Stimulated activated CD4-positive, alpha-beta T cell treated with anti-CD3 and anti-CD28 coated beads, Interleukin-2, amount 100 ng/mL, for 4 hours (primary cell): ENCODE measurements at places on chromosomes 5 and 9.

DNA sequence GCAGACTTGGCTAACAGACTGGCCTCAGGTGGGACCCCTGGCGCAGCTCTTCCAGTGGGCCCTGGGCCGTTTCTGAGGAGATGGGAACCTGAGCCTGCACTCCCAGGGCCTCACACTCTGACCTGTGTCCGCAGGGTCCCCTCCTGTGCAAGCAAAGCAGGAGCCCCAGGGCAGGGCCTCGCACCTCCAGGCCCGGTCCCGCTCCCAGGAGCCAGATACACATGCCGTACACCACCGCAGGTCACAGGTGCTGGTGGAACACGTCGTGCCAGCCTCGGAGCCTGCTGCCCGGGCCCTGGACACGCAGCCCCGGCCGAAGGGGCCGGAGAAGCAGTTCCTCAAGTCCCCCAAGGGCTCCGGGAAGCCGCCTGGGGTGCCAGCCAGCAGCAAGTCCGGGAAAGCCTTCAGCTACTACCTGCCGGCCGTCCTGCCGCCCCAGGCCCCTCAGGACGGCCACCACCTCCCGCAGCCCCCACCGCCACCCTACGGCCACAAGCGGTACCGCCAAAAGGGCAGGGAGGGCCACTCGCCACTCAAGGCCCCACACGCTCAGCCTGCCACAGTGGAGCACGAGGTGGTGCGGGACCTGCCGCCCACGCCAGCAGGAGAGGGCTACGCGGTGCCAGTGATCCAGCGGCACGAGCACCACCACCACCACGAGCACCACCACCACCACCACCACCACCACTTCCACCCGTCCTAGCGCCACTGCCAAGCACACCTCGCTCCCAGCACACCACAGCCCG, 29.2 kb downstream of the NKD2 start:
- DNase-seq = no peak

- DNase-seq = peak; percentile 9
These were observed 861 bp downstream of the ZFYVE16 start for GRCh38 chr5:80408484-80409366.

- DNase-seq = no peak
These were observed 110.6 kb downstream of the RAPGEF6 start for GRCh38 chr5:131524431-131524830.

GRCh38 chr9:1051210-1051583, 1.0 kb downstream of the DMRT2 start:
- no peak for DNase-seq

- no peak for DNase-seq
These were observed 4.5 kb downstream of the ROR2 start for GRCh38 chr9:91945277-91946085.

DNA sequence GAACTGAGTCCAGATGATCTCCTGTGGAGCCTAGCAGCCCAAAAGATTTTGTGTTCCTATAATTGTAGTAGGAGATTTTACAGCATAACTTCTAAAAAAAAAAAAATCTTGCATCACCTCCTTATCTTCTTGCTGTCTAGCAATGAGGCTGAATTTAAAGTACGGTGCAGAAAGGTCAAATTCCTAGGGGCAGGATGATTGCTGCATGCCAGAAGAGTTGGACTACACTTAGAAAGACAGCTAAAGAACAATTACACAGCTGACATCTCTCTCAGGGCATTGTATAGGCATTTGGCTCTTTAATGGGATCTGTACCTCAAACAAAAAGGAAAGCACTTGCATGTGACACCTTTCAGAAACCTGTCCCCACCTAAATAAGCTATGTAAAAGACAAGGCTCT, 443.2 kb downstream of the HCN1 start:
- no peak for DNase-seq

DNA sequence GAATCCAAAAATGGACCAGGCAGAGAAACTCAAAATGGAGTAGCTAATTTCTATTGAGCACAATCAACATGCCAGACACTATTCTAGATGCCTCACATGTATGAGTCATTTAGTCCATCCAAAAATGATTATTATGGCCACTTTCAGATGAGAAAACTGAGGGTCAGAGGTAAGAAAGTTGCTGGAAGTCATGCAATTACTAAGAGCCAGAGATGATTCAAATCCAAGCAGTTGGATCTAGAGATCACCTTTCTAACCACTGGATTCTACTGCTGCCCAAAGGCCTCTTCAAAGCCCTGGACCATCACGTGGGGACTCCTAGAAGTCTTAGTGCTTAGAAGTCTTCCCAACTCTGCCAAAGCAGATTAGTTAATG, 51.8 kb upstream of the HMHB1 start:
- DNase-seq = no peak

DNA sequence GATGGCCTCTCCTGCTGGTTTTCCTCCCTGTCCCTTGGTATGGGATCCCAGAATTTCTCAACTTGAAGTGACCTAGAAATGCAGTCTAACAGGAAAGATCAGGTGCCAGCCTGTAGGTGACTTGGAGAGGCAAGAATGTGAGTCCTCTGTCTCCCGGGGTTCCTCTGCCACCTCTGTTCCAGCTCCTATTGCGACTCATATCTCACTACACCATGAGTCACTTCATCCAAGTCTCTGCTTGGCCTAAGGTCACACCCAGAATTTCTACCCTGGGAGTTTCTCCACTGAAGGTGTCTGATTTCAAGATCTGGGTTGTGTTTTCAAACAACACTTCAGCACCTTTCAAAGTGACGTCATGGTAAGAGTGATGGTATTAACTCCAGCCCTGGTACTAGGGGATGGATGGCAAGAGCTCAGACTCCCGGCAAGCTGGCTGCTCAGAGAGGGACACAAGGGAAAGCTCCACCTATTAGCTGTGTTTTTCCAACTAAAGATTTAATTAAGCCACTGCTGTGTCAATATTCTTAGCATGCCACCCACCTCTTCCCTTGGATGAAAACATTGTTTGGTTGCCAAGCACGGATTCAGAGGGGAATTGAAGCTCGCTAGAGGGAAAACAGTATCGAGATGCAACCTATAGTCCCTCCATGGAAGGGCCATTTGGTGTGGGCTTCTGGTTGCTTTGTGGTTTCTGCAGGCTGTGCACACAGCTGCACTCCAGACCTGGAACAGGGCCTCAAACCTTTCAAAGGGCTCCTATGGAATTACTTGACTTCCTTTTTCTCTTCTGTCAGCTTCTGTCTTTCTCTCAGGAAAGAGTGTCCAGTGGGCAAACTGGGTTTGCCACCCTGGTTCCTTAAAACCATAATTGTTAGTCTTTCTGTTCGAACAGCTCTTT, 205.7 kb downstream of the GAS1 start:
- no peak for DNase-seq

DNA sequence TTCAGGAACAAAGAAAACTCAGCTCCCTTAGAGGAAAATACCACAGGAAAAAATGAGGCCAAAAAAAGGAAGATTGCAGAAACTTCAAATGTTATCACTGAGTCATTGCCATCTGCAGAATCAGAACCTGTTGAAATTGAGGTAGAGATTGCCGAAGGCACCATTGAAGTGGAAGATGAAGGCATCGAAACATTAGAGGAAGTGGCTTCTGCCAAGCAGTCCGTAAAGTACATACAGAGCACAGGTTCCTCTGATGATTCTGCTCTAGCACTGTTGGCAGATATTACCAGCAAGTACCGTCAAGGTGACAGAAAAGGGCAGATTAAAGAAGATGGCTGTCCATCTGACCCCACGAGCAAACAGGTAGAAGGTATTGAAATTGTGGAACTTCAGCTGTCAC, 30.8 kb upstream of the NIM1K start:
- DNase-seq = peak; percentile 3

DNA sequence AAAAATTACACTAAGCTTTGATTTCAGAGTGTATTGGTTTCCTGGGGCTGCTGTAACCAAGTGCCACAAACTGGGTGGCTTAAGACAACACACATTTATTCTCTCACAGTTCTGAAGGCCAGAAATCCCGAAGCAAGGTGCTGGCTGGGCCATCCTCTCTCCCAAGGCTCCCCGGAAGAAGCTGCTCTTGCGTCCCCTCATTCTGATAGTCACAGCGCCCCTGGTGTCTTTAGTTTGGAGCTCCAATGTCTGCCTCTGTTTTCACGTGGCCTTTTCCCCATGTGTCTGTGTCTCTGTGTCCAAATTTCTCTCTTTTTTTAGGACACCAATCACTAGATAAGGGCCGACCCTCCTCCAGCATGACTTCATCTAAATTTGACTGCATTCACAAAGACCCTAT, 56.7 kb downstream of the ROPN1L start:
- no peak for DNase-seq

DNA sequence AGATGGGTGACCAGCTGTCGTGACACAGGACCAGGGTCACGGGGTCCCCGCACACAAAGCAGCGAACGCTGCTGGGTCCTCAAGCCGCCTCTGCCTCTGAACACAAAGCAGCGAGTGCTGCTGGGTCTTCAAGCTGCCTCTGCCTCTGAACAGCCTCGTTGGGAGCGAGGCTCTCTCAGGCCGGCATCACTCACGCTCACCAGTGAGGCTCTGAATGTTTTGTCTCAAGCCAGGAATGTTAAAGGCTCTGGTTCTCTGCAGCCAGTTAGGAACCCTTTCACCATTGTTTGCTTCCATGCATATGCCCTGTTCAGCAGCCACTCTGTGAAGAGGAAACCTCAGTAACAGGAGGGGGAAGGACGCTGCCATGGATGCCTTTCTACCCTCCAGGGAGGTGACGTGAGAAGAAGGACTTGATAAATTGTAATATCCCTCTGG, 82.7 kb upstream of the TAF11L2 start:
- no peak for DNase-seq

- no peak for DNase-seq
These were observed 10.1 kb downstream of the FBXL7 start for GRCh38 chr5:15510092-15510491.

DNA sequence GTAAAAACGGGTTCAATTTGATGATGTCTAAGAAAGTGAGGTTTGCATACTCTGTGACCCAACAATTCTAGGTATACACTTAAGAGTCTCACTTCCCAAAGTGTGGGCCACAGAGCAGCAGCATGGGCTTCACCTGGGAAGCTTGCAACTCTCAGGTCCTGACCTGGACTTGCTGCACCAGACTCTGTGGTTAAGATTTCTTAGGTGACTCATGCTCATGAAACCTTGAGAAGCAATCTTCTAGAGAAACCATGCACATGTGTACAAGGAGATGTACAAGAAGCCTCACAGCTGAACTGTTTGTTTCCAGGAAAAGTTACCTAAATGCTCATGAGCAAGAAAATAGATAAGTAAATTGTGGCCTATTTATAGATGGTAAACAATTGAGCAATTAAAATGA, 30.0 kb downstream of the DNAJC21 start:
- no peak for DNase-seq

GRCh38 chr9:88593537-88594185, 58.7 kb downstream of the NXNL2 start:
- DNase-seq = peak; percentile 47

- no peak for DNase-seq
These were observed 126.4 kb downstream of the RGS3 start for GRCh38 chr9:113589890-113590289.

GRCh38 chr9:13648676-13649075, 369.2 kb upstream of the MPDZ start:
- DNase-seq = no peak

- DNase-seq = no peak
These were observed 1.5 kb upstream of the CFAP77 start for GRCh38 chr9:132408521-132408920.

GRCh38 chr9:87193925-87194868, 246.9 kb upstream of the GAS1 start:
- DNase-seq = no peak

- DNase-seq = no peak
These were observed 294.2 kb upstream of the CYLC2 start for GRCh38 chr9:102700936-102701335.

GRCh38 chr9:114477642-114478041, 27.6 kb downstream of the WHRN start:
- DNase-seq = no peak

DNA sequence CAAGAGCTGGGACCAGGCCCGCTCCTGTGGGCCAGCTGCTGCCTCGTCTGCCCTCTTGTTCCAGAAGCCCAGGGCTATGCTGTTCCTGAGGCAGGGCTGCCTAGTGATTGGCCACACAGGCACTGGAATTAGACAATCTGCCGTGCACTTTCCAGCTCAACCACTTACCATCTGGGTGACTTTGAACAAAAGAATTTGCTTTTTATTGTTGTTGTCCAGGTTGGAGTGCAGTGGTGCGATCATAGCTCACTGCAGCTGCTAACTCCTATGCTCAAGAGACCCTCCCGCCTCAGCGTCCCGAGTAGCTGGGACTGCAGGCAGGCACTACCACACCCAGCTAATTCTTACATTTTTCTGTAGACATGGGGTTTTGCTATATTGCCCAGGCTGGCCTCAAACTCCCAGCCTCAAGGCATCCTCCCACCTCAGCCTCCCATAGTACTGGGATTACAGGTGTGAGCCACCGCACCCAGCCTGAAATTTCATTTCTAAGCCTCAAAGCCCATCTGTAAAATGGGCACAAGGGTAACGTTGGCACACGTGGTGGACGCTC, 1.2 kb upstream of the NEK6 start:
- DNase-seq = no peak

DNA sequence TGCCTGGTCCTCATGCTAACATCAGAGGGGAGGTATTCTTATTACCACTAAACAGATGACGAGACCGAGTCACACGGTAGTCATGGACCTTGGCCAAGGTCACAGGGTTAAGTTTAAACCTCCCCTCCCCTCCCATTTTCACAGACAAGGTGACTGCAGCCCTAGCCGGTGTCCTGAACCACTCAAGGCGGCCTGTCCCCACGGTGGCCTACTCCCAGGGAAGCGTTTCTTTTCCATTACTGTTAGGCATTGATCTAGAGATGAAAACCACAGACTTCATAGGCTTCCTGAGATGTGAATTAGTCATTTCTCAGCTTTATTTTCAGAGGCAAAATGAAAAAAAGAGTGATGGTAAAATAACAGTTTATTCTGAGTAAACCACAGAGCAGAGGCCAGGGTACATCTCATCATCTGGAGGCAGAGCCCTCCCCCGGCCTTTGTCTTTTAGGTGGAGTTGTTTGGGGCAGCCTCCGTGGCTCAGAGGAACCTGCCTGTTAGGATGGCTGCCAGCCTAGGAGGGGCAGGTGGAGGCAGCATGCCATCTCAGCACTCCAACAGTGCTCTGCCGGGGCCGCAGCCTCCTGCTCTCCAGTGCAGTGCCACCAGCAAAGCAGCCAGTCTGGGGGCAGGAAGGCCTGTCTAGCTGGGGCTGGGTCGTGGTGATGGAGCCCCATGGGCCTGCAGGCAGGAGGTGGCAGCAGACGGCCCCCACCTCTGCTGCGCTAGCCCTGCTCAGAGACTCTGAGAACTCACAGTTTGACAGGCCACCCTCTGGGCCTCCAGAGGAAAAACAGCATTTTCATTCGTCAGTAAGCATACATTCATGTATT, 71.2 kb downstream of the RAPGEF1 start:
- peak; percentile 61 for DNase-seq

GRCh38 chr9:71796100-71796767, 27.9 kb upstream of the CEMIP2 start:
- DNase-seq = peak; percentile 6

DNA sequence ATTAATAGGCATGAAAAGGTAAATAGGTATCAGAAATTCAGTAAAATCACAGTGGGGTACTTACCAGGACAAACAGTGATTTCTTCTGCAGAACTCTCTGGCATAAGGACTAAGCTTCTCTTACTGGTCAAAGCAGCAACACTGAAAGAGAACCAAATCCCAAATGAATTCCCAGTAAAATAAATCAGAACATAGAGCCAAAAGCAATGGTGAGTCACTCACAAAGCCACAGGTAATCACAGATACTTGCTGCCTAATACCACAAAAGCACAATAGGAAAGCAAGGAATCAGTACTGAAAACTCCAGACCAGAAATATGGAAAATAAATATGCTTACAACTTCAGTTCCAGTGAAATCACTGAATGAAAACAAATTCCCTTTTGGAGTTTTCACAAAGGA, 50.7 kb downstream of the UIMC1 start:
- no peak for DNase-seq
